ENCODE measurements at places on chromosomes 4 and X.

- no peak for DNase-seq
Measured at GRCh38 chr4:3628868-3629175, 96.6 kb upstream of the LRPAP1 start.

GRCh38 chr4:36385951-36386571, 104.6 kb downstream of the DTHD1 start:
- no peak for DNase-seq

- DNase-seq, result no peak
Measured at GRCh38 chr4:13399257-13399656, 84.9 kb downstream of the RAB28 start.

GRCh38 chr4:99824070-99824599, 7.5 kb downstream of the DAPP1 start:
- DNase-seq, result no peak

GRCh38 chr4:184802697-184803015, 23.1 kb downstream of the ACSL1 start:
- no peak for DNase-seq

DNA sequence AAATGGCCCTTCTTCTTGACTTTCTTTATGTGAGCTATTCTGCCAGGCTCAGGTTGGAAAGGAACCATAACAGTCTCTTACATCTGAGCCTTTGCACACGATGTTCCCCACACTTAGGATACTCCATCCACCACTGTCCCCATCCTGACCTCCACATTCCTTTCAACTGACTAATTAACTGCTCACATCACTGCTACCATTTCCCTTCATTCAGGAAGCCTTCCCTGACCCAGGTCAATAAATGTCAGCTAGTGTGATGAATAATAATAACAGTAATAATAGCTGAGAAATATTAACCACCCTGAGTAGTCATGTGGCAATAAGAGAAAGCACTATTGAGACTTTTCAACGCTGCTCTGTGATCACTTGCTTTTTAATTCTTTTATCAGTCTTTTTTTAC, 291.7 kb downstream of the KCNIP4 start:
- no peak for DNase-seq

- no peak for DNase-seq
Measured at GRCh38 chr4:188661502-188661901, 522.3 kb downstream of the TRIML1 start.

- DNase-seq, result no peak
Measured at GRCh38 chr4:159160242-159160641, 57.4 kb downstream of the RAPGEF2 start.

DNA sequence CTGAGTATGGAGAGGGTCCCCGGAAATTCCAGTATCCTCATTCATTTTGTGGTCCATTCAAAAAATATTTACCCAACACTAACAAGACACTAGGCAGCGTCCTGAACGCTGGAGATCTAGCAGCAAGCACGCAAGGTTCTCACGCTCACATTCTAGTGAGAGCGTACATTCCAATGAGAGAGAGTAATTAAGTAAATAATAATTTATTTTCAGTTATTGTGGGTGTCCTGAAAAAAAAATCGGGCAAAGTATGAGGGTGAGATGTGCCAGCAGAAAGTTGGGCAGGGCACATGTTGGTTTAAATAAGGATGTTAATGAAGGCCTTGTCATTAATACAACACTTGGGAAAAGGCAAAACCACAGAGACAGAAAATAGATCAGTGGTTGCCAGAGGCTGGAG, 4.0 kb upstream of the TMEM156 start:
- no peak for DNase-seq

GRCh38 chrX:20015422-20015821, 24.6 kb upstream of the BCLAF3 start:
- DNase-seq, result no peak

DNA sequence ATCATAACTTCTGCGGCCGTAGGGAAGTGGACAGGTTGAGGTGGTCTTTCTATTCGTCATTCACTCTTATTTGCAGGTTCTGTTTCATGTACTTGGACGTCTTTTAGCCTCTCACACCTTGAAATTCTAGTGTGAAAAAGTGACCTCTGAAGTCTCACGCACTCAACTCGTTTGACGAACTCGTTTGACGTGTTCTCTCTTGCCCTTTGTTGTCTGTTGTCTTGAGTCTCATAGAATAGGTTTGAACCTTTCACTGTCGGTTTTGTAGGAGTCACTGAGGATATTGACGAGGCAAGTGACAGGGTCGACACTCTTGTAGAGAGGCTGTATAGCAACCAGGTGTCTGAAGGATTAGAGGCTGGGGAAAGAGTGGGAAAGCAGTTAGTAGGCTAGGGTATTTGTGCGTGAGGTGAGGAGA, 1.1 kb upstream of the PGRMC2 start:
- DNase-seq, result peak; percentile 80

DNA sequence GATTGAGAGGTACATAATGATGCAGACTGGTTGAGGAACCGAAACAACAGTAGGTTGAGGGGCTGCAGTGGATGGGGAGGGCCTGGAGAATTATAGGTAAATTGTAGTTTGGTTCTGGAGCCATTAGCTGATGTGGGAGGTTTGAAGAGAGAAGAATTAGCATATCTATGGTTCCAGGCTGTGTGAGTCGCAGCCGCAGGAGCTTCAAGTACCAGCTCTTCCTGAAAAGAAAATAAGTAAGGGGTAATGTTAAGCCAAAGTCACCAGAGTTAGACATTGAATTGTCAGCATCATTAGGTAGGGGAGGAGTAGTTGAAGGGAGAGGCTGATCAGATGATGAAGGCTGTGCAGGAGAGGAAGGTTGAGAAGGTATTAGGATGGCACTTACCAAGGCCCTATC, 29.5 kb downstream of the PF4 start:
- DNase-seq, result no peak

GRCh38 chr4:67935888-67936287, 27.4 kb downstream of the TMPRSS11A start:
- DNase-seq, result no peak

GRCh38 chrX:24985120-24985519, 30.6 kb downstream of the ARX start:
- no peak for DNase-seq

DNA sequence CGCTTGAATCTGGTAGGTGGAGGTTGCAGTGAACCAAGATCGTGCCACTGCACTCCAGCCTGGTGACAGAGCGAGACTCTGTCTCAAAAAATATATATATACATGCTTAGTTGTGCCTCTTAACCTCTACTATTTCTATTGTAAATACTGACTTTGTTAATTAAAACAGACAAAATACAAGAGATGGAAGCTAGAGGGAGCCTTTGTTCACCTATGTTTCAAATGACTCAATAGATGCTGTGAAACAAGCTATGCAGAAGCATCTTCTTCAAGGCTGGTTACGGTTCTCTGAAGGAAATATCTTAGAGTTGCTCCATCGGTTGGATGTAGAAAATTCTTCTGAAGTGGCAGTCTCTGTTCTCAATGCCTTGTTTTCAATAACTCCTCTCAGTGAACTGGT, 6.2 kb downstream of the NCAPG start:
- no peak for DNase-seq

DNA sequence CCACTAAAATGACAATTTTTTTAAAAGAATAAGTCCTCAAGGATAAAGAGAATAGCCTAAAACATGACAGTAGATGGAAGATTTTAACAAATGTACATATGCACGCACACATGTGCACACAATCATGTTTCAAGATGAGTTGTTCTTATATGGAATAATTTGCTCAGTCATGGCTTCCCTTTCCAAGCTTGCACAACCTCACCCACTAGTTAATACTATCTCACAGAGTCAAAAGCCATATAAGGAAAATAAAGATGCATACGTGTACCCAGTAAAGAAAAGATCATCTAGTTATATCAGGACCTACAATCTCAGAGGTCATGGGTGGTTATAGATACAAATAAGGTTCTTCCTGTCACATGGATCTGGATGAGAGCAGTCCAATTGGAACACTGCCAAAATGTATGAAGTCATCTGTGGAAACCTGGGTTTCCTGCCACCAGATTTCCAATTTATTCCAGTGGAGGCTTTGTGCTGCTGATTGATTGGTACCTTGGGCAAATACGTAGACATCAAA, 56.1 kb downstream of the FAM13A start:
- peak; percentile 99 for DNase-seq

- no peak for DNase-seq
Measured at GRCh38 chr4:26152056-26152455, 168.8 kb upstream of the RBPJ start.

- DNase-seq, result no peak
Measured at GRCh38 chr4:38644201-38644600, 19.8 kb upstream of the KLF3 start.

GRCh38 chr4:8201321-8201781, 2.3 kb downstream of the SH3TC1 start:
- no peak for DNase-seq

DNA sequence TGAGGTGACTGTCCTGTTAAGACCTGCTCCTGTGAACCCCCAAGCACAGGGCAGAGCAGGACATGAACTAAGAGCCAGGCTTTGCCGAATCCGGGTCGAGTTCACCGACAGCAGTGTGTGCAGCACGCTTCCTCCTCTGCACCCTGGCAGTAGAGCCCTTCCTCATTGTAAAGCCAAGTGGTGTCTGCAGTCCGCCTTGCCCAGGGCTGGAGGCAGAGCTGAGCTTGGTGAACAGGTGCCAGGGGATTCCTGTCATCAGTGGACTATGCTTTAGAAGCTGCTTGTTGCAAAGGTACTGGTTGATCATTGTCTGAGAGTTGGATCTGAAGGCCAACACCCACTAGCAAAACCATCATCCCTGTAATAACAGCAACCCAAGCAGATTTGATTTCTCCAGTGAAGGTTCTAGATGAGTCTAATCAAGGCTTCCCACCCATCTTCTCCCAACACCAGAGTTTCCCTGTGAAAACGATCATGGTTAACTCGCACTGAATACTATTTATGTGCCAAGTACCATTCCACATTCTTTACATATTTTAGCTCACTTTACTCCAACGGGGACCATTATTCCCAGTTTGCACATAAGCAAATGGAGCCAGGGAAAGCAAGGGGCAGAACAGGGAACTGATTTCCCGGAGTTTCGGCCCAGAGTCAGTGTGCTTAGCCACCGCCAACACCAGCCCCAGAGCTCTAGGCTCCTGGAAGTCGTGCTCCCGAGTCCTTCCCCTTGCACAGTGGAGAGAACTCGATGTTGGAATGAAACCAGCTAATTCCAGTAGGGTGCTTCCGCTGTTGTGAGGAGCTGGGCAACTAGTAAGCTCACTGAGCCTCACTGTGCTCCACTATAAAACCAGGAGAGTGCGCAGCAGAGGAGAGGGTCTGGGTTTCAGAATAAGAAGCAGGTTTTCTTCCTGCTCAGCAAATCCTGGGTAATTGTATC, 1.4 kb upstream of the SLC34A2 start:
- no peak for DNase-seq

GRCh38 chr4:149768477-149768876, 47.2 kb downstream of the IQCM start:
- DNase-seq, result no peak

- DNase-seq, result no peak
Measured at GRCh38 chr4:52618795-52619590, 40.1 kb downstream of the USP46 start.

GRCh38 chrX:129792586-129793291, 13.0 kb downstream of the SASH3 start:
- no peak for DNase-seq

GRCh38 chr4:73019462-73020047, 50.0 kb downstream of the COX18 start:
- DNase-seq, result no peak

DNA sequence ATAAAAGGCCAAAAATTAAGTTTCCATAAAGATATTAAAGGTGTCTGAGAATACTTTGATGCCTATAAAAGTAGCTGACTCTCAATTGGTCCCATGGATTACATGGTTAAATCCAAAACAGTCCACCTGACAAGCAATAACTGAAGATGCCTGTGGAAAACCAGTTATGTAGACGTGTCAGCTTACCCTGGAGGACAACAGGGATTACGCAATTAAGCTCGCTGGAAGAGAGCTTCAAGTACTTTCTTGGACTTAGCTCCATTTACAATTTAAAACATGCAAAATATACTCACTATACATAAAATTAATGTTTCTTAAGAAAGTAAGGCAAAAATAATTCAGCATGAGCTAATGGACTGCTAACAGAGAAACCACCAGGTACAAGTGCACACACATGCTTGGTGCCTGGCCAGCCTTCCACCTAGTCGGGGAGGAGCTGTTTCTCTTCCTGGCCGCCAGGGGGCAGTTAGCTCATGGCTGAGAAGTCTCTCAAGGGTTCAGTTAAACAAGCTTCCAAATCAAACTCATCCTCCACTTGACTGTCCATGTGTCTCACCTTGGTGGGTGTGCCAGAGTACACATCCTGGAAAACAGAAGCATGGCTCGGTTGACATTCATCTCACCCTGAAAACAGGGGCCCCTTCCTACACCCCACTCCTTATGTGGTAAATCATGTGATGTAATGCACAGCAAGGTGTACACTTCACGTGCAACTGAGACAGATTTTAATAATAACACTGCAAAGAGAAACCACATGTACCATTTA, 9.2 kb upstream of the FAM53A start:
- peak; percentile 77 for DNase-seq

DNA sequence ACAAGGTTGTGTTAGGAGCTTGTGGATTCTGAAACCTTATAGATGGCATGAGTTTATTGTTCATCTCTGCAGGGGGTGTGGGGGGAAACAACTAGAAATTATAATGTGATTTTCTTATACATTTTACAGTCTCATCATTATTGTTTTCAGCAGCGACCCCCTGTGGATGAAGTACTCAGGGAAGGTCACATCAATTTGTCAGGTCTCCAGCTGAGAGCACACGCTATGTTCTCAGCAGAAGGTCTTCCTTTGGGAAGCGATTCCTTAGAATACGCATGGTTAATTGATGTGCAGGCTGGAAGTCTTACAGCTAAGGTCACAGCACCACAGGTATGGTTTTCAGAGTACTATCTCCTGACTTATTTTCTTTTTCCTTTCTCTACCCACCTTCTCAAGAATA, 72.2 kb downstream of the BLTP1 start:
- DNase-seq, result no peak

- DNase-seq, result no peak
Measured at GRCh38 chr4:4524364-4524763, 17.5 kb downstream of the STX18 start.

DNA sequence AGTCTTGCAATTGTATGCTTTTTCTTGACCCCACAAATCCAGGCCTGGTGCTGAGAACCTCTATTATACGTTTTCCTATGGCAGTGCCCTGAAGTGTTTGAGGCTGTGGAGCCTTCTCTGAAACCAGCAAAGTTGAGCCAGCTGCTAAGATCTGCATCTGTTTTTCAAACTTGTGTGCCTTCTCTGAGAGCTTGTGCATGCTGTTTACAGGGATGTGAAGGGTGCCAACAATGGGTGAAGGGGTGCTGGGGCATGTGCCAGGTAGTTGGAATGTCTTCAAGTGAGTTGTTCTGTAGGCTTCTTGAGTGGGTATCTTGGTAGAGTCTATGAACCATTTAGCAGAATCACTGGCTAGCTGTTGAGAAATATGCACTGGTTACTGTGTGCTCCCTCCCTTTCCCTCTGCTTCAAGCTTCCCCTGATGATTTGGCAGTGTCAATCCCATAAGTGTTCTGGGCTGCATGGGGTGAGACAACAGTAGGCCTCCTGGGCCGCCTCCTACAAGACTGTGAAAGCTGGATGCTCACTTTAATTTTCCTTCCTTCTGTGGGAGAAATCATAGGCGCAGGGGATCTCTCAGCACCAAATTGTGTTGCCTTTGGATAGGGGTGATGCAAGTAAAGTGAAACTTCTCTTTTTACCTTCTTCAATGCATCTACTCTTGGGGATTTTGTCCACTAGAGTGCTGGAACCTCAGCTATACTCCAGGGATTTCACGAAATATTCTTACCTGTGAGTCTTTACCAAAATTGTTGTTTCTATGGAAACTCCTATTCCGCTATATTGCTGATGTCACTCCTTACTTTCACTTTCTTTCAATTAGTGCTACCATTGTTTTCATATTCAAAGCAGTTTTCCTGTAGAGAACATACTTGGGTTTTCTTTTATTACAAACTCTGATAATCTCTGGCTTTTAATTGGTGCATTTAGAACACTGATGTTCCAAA, 30.0 kb downstream of the ITM2A start:
- DNase-seq, result no peak
